Fibroblast of skin of scalp (primary cell): ENCODE measurements at places on chromosomes 12 and 14.

DNA sequence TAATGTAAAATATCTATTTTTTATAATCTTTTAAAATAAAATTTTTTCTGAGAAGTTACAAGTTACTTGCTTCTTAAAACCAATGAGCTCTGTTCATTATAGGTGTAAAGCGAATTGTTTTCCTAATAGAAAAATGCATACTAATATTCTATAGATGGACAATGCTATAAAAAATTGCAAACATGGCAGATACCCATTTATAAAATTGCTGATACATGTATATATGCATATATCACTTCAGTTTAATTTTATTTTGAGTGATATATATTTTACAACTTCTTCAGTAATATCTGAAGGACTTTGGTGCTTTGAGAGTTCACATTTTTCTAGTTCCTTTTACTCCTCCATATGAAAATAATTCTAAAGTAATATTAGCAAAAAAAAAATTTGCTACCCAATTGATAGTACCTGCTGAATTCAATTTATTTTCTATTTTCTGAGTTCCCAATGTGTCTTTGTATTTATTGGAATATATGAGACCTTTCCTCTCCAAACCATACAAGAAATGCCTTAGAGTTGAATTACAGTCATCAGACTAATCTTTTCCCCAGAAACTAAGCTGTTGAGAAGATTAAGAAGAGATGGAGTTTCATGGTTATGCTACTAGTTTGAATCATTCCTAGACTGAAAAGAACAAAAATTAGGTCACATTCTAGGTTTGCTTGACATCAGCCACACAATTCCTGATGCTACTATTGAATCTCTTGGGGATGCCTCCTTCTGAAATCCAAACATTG lies 1937.5 kb upstream of the SEL1L start:
- DNase-seq: no peak

- no peak for DNase-seq
Measured at GRCh38 chr12:68305278-68305677, 26.9 kb downstream of the MDM1 start.

- no peak for DNase-seq
Measured at GRCh38 chr14:32471181-32471580, 142.1 kb downstream of the AKAP6 start.

DNA sequence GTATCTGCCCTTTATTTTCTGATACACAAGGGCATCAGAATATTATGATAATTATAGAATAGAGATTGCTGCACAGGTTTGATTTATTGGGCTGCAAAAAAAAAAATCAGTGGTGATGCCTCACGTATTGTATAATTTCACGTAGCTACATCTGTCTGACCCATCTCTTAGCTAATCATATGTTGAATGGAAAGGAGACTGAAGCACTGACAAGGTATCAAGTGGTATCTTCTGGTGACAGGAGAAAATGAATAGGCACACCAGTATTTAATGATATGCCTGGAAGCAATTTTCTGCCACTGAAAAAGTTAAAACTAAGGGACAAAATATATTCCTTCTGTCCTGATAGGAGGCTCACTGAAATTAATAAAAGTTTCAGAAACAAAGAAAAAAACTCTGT lies 837.2 kb upstream of the FBXO33 start:
- no peak for DNase-seq

- no peak for DNase-seq
Measured at GRCh38 chr12:128627659-128628058, 196.1 kb downstream of the SLC15A4 start.

- DNase-seq: peak; percentile 61
Measured at GRCh38 chr12:1496162-1496900, 98.0 kb downstream of the FBXL14 start.

GRCh38 chr12:47207829-47208248 lies 128.1 kb upstream of the AMIGO2 start:
- DNase-seq: no peak

DNA sequence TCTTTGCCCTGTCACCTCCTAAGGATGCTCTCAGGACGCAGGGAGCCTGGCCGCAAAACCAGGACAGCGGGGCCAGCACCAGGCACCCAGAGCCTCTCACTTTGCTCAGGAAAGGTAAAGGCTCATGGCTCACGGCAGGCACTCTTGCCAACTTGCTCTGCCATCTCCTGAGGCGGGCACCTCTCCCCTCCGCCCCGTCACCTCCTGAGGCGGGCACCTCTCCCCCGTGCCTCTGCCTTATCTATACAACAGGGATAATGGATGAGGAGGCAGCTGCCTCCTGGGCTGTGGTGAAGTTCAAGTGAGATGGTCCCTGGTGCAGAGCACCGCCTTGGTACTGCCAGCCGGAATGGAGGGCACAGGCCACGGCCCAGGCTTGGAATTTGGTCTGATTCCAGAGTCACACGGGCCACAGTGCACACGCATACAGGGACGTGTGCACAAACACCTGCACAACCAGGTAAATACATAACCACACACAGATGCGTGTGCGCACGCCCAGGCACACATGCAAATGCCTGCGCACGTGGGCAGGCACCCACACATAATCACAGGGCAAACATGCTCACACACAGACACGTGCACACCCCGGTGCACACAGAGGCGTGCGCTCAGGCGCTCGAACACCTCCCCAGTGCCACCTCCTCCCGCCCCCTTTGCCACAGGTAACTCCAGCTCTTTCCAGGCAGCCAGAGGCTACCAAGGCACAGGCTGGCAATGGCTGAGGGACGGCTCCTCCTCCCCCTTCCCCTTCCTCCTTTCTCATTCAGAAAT lies 11.6 kb downstream of the DEGS2 start:
- no peak for DNase-seq

DNA sequence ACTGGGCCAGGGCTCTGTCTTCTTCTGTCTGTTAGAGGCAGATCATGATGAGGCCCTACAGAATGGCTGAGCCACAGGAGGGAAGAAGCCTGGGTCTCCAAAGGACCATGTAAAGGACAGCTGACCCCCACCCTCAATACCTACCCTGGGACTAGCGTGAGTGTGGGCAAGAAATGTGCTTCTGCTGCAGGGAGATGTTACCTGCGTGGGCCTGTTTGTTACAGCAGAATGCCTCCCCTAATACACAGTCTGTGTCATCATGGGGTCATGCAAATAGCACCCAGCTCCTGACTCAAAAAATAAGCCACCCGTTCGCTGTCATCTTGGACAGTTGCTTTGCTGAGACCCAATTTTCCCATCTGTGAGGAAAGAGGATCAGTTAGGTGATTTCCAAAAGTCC lies 90.6 kb downstream of the CALM1 start:
- DNase-seq: no peak

GRCh38 chr12:115062741-115063140 lies 378.8 kb upstream of the TBX3 start:
- DNase-seq: no peak

- peak; percentile 45 for DNase-seq
Measured at GRCh38 chr12:6083601-6084000, 40.9 kb downstream of the VWF start.

GRCh38 chr12:20656600-20656999 lies 38.5 kb upstream of the SLCO1C1 start:
- no peak for DNase-seq

DNA sequence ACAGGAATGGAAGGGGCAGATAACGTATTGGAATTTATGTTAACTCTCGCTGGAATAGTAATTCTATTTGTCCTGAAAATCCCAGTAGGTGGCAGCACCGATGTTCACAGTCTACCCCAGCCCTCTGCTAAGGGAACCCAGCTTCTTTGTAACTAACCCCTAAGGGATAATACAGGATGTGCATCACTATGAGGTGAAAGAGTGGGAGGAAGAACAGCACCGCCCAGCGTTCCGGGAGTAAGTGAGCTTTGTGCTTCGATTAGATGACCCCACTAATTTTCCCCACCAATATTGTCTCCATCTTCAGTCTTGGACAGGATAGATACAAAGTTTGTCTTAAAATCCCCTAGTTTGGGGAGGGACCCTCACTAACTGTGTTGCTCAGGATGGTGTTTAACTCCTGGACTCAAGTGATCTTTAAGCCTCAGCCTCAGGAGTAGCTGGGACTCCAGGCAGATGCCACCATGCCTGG lies 2.7 kb downstream of the SLC2A3 start:
- peak; percentile 96 for DNase-seq

- DNase-seq: no peak
Measured at GRCh38 chr12:62328296-62328921, 68.2 kb downstream of the USP15 start.

GRCh38 chr12:13273097-13273496 lies 76.6 kb downstream of the EMP1 start:
- DNase-seq: no peak

GRCh38 chr14:99946652-99947489 lies 118.4 kb upstream of the EVL start:
- DNase-seq: peak; percentile 20

GRCh38 chr14:78242086-78242485 lies 71.9 kb downstream of the NRXN3 start:
- no peak for DNase-seq

DNA sequence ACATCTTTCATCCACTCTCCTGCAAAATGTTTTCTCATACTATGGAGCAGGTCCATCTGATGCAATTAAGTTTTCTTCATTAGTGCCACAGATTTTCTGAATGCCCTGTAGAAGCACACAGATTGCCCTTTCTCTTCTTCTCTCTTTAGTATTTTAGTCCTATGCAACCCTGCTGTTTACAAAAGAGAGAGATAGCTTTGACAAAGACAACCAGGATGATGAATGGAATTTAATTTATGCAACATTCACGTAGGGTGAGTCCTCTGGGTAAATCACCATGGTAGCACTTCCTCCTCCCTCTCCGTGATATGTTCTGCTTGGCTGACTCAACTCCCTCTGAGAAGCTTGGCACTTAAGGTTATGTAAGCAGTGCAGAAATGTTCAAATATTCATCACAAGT lies 400.9 kb upstream of the PDE3A start:
- peak; percentile 96 for DNase-seq

DNA sequence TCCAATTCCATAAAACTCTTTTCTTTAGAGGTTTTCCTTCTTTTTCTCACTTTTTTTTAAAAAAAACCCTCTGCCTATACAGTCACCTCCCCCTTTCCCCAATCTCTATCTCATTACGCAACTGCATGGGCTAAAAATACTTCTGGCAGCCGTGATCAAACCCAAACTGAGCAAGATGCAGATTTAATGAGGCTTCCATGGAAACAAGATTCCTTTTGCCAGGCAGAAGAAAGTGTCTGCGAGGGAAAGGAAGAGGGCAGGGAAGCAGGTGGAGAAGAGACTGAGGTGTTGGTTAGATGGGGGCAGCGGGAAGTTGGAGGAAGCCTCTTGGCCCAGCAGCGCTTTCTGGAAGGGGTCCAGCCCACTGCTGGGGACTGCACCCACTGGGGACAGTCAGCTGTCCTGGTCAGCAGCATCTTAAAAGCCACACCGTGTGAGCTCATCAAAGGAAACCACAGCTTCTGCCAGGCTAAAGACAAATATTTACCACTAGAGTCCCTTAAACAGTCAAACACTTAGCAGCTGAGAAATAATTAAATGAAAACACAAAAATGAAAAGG lies 90.4 kb downstream of the SLC8A3 start:
- DNase-seq: peak; percentile 1

- DNase-seq: no peak
Measured at GRCh38 chr14:102363182-102363943, 622 bp downstream of the TECPR2 start.

- peak; percentile 87 for DNase-seq
Measured at GRCh38 chr12:51217968-51218606, at the start of gene POU6F1. POU6F1 (minus strand) TSS chr12:51218062; CDS start chr12:51206836, 11,226 bp downstream.

- DNase-seq: no peak
Measured at GRCh38 chr12:61860451-61860850, 399.8 kb upstream of the USP15 start.

- DNase-seq: no peak
Measured at GRCh38 chr14:51453869-51454268, 197.8 kb upstream of the FRMD6 start.

GRCh38 chr14:64718762-64719161 lies 14.5 kb downstream of the PLEKHG3 start:
- DNase-seq: no peak

DNA sequence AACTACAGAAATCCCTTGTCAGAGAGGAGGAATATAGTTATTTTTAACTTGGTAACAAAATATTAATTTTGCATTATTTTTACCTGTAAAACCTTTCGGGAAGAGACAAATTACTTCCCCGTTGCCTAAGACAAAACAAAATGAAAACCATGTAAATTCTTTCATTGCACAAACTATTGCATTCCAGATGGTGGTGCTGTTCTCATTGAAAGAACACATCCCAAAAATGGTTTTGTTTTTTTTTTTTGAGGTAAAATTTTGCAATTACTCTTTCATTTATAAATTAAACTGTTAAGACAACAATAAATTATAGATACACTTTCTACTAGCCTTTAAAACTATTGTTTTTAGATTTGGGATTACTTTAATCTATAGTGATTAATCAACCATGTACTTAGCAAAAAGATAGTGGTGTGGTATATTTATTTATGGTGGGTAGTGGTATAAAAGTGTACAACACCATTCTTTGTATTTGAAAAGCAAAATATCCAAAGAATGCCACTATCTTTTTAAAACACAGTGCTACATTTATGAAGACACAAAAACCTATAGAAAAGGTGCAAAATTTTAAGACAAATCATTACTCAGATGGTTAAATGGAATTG lies 115.5 kb downstream of the SLC38A1 start:
- peak; percentile 29 for DNase-seq

GRCh38 chr14:85187521-85187920 lies 342.4 kb upstream of the FLRT2 start:
- no peak for DNase-seq

DNA sequence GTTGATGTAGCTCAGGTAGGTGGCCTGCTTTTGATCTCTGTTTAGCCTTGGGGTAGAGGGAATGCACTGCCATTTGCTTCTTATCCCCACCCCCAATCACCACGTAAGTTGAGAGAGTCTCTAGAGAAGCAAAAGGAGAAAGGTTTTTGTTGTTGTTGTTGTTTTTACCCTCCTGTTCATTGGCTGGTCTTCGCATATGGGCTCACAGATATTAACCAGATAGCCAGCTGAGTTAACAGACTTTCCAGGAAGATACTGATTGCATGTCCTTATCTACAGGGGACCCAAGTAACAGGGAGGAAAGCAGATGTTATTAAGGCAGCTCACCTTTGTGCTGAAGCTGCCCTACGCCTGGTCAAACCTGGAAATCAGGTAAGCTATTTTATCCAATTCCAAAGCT lies 2.9 kb downstream of the PA2G4 start:
- no peak for DNase-seq

DNA sequence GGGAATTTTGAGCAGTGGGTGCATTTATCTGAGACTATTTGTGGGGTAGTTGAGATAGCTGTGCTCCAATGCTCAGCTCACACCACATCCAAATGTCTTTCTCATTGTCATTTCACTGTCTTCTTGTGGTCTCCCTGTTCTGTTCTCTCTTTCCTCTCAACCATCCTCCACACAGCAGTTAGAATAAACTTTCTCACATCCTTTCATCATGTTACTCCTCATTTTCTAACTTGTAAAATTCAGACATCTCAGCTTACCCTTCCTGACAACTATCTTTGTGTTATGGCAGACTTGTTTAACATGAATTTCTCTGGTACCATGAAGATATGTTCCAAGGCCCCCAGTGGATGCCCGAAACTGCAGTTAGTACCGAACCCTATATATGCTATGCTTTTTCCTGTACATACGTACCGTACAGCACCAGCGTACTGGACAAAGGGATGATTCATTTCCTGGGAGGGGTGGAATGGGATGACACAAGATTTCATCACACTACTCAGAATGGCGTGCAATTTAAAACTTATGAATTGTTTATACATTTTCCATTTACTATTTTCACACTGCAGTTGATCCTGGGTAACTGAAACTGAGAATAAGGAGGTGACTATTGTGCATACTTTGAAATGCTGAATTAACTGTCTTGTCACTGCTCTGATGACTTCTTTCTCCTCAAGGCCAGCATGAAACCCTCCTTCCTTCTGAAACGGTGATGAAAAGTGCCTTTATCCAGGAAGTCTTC lies 177.1 kb upstream of the SLC38A2 start:
- DNase-seq: peak; percentile 97
